ENCODE measurements at places on chromosomes 12 and 14.

GRCh38 chr14:75267141-75267721 is 11.4 kb upstream of the FOS start:
- DNase-seq, result no peak

- no peak for DNase-seq
Observed at GRCh38 chr12:174124-174523, 39.8 kb downstream of the SLC6A12 start.

- no peak for DNase-seq
Observed at GRCh38 chr12:132423820-132424645, 65.9 kb upstream of the FBRSL1 start.

GRCh38 chr12:71581206-71581605 is 82.4 kb downstream of the ZFC3H1 start:
- no peak for DNase-seq

GRCh38 chr12:75599061-75599460 is 87.7 kb upstream of the KRR1 start:
- DNase-seq, result no peak

- DNase-seq, result no peak
Observed at GRCh38 chr12:70842136-70842535, 78.4 kb downstream of the PTPRR start.

- DNase-seq, result no peak
Observed at GRCh38 chr12:74551291-74551690, 13.7 kb downstream of the ATXN7L3B start.

DNA sequence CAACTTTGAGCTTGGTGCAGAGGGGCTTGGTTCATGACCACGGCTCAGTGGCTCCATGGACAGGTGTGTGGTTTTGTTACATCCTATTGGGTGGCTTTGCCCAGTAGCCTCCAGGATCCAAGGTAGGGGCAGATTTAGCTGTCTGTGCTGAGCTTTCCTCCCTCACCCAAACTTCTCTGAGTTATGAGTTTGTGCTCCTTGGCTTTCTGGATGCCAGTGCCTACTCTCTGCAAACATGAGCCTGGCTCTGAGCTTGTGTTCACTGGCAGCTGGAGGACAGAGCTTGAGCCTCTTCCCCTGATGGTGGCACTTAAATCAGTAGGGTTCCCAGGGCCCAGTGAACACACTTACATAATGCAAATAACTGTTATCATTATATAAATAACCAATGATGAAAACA is 45.3 kb upstream of the HECTD1 start:
- DNase-seq, result no peak

GRCh38 chr12:6367065-6367968 is 8.0 kb downstream of the SCNN1A start:
- peak; percentile 13 for DNase-seq

DNA sequence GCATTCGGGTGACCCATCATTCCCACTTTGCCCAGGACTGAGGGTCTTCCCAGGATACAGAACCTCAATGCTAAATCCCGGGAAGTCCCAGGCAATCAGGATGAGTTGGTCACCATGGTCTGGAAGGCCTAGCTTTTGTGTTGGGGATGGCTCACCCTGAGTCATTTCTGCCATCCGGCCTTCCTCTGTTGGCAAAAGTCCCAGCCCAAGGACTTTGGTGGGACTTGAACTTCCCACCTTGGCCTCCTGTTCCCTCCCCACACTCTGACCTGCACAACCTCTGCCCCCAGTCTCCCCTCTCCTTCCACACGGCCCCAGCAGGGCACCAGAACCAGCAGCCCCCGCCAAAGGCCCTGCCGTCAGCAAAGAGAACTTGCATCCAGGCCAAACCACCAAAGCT is 24.6 kb upstream of the NCOR2 start:
- DNase-seq, result no peak

DNA sequence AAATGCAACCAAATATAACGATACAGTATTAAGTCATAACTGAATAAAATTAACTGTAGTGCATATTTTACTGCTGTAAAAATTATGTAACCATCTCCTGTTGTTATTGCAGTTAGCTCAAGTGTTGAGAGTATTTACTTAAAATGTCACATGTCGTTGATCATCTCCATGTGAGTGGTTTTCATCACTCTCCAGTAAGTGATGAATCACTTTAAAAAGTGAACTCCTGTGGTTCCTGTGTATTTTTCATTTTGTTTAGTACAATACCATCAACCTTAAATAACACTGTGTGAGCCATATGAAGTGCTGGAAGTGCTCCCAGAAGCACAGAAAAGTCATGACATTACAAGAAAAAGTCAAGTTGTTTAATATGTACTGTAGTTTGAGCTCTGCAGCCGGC is 104.7 kb upstream of the SLCO1B1 start:
- no peak for DNase-seq

DNA sequence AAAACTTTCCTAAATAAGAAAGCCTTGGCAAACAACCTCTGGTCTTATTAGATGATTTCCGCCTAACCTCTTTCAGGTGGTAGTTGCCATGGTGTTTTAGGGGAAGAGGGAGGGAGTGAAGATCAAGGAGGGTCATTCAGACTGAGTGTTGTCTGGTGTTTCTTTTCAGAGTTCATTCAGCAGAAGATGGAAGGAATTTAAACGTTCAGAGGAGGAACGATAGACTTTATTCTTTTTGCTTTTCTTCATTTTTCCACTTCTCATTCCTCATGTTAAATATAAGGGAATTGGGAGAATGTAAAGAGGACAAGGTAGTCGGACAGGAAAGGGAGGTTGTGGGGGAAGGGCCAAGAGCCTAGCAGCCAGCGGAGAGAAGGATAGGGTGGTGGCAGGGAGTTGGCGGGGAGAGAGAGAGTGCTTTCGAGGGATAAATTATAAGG is 17.4 kb upstream of the SALL2 start:
- DNase-seq, result no peak

GRCh38 chr12:80195737-80196136 is 96.4 kb downstream of the OTOGL start:
- no peak for DNase-seq

DNA sequence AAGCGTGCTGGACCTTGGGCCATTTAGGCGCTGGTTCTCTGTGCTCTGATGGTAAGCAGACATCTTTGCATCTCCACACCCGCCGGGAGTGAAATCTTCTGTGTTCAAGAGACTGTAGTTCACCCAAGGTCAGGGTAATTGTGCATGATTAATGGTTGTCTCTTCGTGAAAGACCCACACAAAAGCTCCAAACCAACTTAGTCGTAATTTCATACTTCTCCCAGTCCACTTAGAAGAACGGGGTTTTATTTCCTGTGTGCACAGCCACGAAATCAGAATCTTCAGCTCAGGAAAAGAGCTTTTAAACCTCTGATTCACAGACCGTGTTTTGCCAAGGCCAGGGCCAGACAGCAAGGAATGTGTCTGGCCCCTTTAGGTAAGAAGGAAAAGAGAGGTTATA is 640.9 kb downstream of the MED13L start:
- no peak for DNase-seq

DNA sequence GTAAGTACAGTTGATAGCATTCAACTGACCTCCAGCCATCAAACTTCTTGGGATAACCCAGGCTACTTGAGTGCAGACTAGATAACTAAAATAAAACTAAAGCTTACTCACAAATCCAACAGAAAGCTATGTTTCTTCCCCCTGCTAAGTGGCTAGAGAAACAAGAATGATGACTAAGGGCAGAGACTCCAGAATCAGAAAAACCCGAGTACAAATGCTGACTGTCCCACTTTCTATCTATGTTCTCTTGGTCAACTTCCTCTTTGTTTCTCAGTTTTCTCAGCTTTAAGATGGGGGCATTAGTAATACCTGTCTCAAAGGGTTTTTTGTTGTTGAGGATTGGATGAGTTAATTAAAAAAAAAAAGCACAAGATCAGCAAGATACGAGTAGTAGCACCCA is 6.1 kb upstream of the NUAK1 start:
- DNase-seq, result no peak

DNA sequence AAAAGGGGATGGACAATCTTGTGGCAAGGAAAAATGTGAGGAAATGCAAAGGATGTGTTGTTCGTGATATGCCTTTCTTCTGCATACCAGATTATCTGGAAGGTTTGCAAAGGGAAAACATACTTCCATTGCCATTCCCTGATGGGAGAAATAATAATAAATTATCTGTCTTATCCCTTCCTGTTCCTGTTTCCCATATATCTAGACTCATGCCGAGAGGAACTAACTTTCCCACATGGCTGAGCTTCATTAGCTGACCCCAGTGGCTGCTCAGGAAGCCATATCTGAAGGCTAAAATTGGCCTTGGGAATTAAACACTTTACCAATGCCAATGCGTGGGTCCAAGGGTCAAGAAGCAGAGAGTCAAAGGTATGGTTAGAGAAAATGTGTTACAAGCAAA is 439.8 kb downstream of the MDGA2 start:
- no peak for DNase-seq

DNA sequence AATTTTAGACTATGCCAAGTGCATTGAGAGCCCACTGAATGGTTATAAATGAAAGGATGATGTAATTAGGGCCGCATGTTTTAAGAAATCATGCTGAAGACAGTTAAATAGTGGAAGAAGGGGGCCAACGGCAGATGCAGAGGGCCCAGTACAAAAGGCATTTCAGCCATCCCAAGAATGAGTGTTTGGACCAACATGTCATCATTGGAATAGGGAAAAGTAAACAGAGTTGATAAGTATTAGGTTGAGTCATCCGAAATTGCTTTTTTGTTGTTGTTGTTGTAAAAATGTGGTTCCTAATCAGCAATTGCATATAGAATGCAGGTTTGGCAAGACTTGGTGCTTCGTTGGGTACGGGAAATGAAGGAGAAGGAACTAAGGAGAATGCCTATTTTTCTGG is 29.5 kb downstream of the BMP4 start:
- no peak for DNase-seq

GRCh38 chr14:99522457-99522891 is 41.3 kb downstream of the CCNK start:
- no peak for DNase-seq

DNA sequence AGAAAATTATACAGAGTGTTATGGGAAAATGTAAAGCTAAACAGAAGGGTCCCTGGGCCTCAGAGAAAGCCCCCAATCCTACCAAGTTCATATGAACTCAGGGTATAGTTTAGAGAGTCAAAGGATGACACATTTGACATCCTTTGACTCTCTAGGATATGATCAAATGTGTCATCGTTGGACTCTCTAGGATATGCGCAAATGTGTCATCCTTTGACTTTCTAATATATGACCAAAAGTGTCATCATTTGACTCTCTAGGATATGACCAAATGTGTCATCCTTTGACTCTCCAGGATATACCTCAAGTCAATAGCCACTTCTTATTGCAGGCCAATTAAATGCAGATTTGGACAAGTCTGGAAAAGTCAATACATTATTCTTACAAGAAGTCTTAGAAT is 204.8 kb upstream of the IGF1 start:
- no peak for DNase-seq

GRCh38 chr12:108616941-108617858 is 16.5 kb downstream of the SELPLG start:
- peak; percentile 63 for DNase-seq

GRCh38 chr12:30134229-30134628 is 350.5 kb upstream of the TMTC1 start:
- DNase-seq, result no peak

DNA sequence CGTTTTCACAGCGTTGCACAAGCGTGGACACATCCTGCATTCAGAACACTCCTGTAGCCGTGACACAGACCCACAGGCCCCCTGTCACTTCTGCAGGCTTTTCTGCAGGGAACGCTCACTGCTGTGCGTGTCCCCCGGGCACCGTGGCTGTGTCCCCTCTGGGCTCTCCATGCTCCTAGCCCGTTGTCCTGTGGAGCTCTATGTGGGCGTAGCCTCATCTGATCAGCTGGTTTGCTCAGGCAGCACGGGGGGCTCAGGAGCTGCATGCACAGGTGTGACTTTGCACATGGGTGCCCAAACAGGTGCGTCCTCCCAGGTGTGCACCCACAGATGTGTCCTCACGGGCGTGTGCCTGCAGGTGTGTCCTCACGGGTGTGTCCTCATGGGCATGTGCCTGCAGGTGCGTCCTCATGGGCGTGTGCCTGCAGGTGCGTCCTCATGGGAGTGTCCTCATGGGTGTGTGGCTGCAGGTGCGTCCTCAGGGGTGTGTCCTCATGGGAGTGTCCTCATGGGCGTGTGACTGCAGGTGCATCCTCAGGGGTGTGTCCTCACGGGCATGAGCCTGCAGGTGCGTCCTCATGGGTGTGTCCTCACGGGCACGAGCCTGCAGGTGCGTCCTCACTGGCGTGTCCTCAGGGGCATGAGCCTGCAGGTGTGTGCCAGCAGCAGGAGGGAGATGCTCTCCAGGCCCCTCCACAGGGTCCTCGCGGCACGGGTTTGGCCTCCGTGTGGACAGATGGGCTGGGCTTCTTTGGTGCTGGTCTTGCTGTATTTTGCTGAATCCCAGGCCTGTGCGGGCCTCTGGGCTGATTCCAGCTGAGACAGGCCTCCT is 17.5 kb downstream of the MTA1 start:
- no peak for DNase-seq

GRCh38 chr12:42946871-42947381 is 357.4 kb upstream of the PRICKLE1 start:
- DNase-seq, result no peak

DNA sequence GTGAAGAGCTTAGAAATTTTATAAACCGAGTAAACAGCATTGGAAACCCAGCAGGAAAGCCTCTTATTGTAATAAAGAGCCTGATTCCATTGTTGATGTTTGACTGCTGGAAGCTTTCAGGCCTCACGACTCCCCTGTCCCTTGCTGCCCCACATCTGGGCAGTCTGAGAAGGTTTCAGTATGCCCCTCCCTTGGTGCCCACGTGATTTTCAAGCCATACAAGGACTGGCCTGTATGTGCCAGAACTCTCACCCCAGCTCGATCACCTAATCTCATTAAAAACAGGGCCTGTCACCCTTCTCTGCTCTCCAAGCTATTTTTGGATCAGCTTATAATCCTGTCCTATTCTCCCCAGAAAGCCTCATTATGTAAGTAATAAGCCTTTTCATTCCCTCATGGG is 7.5 kb upstream of the PYROXD1 start:
- DNase-seq, result no peak

GRCh38 chr12:89733579-89734201 is 25.1 kb upstream of the ATP2B1 start:
- DNase-seq, result no peak

DNA sequence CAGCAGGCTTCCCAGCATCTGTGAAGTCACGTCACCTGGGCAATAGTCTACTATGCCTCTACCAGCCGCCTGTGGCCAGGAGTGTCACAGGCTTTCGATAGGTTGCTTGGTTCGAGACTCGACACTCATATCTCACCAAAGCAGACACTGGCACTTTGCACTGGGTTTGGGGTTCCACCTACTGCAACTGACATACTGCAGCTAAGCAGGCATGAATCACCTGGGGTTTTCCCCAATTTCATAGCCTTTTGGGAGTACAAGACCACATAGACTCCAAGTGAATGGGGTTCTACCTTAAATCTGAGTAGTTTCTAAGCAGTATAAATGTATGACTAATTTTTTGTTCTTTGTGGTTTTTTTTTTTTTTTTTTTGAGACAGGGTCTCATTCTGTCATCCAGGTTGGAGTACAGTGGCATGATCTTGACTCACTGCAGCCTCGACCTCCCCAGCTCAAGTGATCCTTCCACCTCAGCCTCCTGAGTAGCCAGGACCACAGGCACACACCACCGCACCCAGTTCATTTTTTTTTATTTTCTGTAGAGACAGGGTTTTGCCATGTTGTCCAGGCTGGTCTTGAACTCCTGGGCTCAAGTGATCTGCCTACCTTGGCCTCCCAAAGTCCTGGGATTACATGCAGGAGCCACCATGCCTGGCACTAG is 32.1 kb downstream of the DMAC2L start:
- DNase-seq, result peak; percentile 78

Data from NK-92 treated with Interleukin-12 subunit alpha and Interleukin-12 subunit beta, amount 100 ng/mL, for 24 hours (cell line).